Left lobe of liver (tissue), 2 donors: ENCODE measurements at places on chromosomes 1 and 21.

GRCh38 chr21:27425574-27425973, 458.7 kb upstream of the ADAMTS5 start:
- no peak for DNase-seq

- DNase-seq, result no peak
Observed at GRCh38 chr1:162596514-162597170, 35.1 kb downstream of the UAP1 start.

DNA sequence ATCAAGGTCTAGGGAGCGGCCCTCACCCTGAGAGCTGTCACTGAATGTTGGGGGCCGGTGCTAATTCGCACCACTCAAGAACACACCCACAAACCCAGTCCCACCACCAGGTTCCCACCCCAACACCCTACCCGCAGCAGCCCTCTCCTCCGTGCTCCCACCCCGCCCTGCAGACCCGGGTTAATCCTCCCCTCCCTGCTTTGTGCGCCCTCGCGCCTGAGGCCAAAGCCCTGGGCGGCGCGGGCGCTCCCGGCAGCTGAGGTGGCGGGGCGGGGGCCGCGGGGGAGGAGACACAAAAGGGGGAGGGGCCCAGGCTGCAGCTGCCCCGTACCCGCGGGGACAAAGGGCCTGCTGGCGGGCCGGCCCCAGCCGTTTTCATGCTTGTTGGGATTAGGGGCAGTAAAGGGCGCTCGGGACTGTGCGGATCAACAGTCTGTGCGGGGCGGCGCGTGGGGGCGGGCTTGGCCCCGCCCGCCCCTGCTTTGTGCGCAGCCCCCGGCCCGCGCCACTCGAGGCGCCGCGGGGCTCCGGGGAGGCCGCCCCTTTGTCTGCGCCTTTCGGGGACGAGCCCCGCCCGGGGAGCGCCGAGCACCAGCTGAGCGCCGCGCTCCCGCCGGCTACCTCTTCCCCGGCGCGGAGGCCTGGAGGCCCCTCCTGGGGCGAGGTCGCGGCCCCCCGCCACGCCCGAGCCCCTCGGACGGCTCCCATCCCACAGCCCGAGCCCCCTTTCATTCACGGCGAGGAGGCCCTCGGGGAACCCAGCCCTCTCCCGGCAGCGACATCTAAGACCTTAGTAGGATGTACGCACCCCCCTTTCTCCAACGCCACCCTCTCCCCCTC, 10.9 kb downstream of the C1orf216 start:
- no peak for DNase-seq

DNA sequence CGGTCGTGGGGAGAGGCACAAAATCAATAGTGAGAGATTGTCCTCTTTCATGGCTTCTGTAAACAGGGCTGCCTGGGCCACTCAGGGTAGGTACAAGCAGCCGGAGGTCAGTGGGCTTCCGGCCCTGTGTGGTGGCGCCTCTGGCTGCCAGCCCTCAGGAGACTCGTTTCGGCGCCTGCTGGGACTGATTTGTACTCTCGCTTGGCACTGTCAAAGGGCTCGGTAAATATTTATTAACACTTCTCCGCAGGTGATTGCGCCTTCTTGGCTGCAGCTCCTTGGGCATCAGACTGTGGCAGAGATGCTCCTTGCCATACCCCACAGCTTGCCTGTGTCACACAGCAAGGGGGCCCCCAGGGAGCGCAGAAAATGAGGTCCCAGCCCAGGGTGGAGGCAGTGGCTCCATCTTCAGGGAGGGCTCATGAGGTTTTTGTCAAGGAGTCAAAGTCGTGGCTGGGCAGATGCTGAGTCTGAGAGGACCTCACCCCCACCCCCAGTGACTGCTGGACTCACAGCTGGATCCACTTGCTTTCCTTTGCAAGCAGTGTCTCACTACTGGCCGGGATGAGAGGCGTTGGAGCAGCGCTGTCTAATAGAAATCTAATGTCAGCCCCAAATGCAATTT, 262.5 kb downstream of the GRIK3 start:
- DNase-seq, result no peak

DNA sequence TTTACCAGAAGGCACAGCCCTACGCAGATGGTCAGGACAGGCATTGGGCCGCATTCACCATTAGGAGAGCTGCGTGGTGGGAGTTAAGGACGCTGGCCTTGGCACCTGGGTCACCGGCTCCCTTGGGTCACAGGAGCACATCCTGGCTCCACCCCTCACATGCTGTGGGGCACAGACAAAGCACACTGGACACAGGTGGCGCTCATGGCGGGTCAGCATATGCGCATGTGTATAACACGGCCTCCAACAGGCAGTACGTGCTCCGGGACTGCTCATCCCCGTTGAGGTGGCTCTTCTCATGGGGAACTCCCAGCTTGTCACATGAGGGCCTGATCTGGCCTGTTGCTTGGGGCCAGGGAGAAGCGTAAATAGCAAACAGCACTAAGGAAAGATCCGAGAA, 25.0 kb downstream of the PGBD5 start:
- no peak for DNase-seq

GRCh38 chr1:181818943-181819342, 242.6 kb downstream of the ZNF648 start:
- no peak for DNase-seq

DNA sequence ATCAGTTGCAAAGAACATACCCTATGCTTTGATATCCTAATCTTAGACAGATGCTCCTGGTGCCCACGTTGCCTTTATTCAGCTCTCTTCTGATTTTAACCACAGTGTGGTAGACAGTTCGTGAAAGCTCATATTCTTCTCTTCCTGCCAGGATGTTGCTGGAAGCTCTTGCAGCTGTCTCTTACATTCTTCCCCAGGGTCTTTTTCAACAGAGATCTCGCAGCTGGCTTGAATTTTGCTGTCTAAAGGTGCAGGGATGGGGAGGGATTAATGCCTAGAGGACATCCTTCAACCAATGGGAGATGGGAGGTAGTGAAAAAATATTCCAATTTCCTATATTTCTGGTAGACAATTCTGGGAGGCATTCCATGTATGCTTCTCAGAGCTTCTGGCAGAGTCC, 150.0 kb upstream of the APP start:
- DNase-seq, result no peak

GRCh38 chr1:215166886-215167285, 84.3 kb downstream of the KCNK2 start:
- no peak for DNase-seq

DNA sequence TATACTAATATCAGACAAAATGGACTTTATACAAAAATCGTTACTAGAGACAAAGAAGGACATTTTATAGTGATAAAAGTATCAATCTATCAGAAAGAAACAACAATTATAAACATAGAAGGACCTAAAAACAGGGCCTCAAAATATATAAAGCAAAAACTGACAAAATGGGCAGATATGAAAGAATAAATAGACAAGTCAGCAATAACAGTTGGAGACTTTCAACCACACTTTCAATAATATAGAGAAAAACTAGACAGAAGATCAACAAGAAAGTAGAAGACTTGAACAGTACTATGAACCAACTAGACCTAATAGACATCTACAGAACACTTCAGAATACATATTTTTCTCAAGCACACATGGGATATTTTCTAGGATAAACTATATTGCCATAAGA, 52.4 kb downstream of the MIS18A start:
- no peak for DNase-seq

- no peak for DNase-seq
Observed at GRCh38 chr1:244330318-244330625, 121.4 kb downstream of the ADSS2 start.

DNA sequence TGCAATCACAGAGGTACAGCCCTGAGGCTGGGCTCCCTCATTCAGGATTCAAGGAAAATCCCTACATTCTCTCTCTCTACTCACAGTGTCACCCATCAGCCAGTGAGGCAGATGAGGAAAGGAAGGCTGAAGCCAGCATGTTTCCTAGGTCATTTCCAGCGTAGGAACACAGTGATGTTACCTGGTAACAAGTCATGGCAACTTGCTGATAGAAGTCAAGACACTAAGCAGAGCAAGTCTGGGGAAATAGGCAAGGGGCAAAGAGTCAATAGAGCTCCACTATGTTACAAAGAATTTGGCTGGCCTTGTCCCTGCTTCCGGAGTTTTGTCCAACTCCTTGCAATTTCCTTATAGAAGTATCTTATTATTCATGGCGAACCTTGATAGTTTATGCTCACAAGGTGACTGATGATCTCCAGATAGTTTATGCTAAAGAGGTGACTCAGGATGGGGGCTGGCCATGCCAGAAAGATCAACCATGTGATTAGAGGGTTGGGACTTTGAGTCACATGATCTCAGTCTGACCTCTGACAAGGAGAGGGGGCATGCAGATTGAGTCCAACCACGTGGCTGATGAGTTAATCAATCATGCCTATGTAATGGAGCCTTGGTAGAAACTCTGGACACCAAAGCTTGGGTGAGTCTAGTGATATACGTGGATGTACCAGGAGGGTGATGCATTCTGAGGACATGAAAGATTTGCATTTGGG, 51.1 kb downstream of the SUSD4 start:
- DNase-seq, result no peak

- no peak for DNase-seq
Observed at GRCh38 chr1:65213271-65214023, 65.4 kb downstream of the AK4 start.

DNA sequence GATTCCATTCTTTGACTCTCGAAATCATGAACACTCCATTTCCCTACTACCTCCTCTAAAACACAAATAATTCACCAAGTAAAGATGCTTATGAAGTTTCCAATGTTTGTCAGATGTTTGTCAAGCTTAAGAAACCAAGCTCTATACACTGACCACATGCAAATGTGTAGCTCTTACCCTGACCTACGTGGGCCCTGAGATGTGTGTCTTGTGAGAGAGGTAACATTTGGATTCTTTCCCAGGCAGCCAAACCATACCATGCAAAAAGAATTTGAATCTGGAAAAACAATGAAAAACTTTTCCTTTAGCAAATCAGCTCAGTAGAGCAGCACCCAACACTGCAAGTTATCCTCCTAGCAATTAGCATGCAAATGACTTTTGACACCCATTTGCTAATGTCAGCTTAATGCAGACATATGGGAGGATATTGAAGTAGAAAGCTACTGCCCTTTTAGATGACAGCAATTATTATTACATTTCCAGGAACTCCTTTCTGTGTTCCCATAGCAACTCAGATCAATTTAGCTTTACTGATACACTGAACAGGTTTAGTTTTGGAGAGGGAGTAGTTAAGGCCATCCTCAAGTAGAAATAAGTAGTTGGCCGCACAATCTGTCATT, 83.2 kb upstream of the RGS4 start:
- no peak for DNase-seq

GRCh38 chr21:44286086-44286715, 525 bp downstream of the AIRE start:
- DNase-seq, result no peak

DNA sequence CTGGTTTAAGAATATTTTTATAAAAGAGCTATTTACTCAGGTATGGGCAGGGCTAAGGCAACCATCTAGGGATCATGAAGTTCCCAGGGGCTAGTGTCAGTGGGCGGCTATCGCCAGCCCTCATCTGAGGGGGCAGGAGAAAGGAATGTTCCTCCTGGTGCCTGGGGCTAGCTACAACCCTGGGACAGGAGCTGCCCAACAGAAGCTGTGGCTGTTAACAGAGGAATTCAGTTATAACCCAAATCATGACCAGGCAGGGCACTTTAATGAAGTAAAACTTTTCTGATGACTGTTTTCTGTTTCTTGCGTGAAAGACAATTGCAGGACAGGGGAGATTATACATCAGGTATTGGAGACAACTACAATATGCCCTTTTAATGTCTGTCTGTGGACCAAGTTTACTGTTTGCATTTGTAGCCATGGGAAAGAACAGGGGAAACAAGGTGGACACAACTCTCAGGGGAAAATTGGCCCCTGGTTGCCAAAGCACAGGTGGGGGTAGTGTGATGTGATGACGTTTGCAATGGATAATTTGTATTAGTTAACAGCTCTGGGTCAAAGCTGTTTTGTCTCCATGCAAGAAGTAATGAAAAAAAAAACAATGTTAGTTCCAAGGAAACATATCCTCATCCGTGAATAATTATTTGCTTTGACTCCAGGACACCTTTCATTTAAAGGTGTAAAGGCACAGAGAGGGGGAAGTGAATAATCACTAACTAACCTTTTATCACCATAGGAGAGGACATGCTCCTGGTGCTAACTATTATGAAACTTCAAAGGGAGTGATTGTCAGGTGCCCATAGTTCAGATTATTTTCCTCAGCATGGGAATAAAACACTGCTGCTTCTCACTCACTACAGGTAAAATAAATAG, 105.2 kb downstream of the TSEN15 start:
- no peak for DNase-seq

DNA sequence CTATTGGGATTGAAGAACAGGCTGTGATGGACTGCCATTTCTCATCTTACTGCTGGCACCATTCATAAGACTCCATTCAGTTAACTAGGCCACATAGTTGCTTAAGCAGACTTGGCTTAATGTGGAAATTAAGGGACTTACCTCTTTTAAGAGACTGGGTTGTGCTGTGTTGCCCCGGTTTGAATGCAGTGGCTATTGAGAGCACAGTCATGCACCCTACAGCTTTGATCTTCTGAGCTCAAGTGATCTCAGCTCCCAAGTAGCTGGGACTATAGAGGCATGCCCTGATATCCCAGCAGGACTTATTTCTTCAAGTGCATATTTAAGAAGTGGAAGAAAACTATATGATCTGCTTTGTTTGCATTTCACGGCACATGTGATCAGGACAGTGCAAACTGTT, 181.1 kb downstream of the RASAL2 start:
- no peak for DNase-seq

GRCh38 chr1:40092706-40093639, 4.1 kb downstream of the PPT1 start:
- DNase-seq, result no peak

DNA sequence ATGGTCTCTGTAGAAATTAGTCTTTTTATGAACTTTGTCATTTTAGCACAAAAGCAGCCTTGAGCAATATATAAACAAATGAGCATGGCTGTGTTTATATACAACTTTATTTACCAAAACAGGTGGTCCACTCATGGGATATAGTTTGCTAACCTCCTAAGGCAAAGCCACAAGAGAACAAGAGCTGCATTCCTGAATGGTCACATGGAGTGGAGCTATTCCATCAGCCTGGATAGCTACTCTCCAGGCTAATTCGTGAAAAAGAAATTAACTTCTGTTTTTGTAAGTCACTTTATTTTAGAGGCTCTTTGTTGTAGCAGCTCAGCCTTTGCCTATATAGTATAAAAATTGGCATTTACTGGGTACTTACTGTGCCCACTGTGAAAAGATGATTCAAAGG, 163.3 kb upstream of the FAM78B start:
- no peak for DNase-seq

- no peak for DNase-seq
Observed at GRCh38 chr1:46406881-46407608, 12.9 kb downstream of the FAAH start.

DNA sequence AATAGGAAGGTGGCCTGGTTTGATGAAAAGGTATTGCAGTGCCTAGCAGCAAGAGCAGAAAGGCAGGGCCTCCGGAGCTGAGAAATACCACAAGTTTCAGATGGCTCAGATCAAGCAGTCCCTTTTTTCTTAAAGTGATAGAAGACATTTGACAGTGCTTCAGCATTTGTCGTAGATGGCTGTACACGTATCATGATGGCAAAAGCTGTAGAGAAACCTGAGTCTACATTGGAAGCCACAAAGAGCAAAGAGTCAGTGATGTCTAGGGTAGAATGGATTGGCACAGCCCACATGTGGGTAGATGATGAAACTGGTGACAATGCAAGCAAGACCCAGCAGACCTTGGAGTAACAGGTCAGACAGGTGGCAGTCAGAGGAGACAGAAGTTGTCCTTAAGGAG, 101.3 kb upstream of the ARTN start:
- DNase-seq, result no peak

- no peak for DNase-seq
Observed at GRCh38 chr21:20639026-20639425, 359.2 kb upstream of the NCAM2 start.
